ENCODE measurements at places on chromosomes 13 and 19. TPM values are rescaled to one million over a fixed set of nuclear protein-coding genes. Genes with fewer than 3 reads are reported as not detected.

DNA sequence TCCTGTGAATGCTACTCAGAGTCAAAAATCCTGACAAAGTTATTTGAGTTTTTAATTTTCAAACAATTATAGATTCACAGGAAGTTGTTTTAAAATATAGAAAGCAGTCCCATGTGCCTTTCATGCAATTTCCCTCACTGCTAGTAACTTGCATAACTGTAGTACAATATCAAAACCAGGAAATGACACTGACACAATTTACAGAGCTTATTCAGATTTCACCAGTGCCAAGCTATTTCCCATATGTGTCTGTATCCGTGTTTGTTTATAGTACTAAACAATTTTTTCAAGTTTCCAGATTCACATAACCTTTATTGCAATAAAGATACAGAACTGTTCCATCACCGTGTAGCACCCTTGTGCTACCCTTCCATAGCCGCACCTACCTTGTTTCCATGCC, 934.6 kb downstream of the PCDH17 start:
- no peak for DNase-seq

- DNase-seq, result no peak
Measured at GRCh38 chr13:100633461-100633860, 41.1 kb downstream of the TMTC4 start.

DNA sequence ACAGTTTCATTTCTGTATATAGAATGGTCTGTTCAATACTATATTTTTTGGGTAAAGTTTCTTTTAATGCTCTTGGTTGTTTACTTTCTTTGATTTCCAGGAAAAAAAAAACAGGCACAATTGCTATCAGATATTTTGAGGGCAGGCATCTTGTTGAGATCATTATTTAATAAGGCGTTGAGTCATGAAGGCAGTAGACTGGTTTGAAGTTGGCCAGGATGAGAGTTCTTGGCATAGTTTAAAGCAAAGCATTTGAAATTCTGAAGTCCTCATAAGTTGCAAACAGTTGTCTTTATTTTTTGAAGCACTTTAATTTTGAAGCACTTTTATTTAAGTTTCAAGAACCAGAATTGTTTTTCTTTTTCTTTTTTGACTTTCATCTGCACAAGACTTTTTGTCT, 2.6 kb upstream of the ZNF175 start:
- no peak for DNase-seq

GRCh38 chr19:28065026-28065425, 1147.9 kb downstream of the UQCRFS1 start:
- DNase-seq, result no peak

Gene ZNF420
- total RNA-seq, result 7.5 TPM

Gene CGB5
- not detected for total RNA-seq

DNA sequence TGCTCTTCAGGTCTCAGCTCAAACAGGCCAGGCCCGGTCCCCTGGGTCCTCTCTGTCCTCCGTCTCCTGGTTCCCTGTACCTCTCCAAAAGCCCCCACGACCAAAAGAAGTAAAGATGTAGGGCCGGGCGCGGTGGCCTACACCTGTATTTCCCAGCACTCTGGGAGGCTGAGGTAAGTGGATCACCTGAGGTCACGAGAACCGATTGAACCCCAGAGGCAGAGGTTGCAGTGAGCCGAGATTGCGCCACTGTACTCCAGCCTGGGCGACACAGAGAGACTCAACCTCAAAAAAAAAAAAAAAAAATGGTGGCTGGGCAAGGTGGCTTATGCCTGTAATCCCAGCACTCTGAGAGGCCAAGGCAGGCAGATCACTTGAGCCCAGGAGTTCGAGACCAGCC, 22.0 kb upstream of the BCL3 start:
- no peak for DNase-seq

DNA sequence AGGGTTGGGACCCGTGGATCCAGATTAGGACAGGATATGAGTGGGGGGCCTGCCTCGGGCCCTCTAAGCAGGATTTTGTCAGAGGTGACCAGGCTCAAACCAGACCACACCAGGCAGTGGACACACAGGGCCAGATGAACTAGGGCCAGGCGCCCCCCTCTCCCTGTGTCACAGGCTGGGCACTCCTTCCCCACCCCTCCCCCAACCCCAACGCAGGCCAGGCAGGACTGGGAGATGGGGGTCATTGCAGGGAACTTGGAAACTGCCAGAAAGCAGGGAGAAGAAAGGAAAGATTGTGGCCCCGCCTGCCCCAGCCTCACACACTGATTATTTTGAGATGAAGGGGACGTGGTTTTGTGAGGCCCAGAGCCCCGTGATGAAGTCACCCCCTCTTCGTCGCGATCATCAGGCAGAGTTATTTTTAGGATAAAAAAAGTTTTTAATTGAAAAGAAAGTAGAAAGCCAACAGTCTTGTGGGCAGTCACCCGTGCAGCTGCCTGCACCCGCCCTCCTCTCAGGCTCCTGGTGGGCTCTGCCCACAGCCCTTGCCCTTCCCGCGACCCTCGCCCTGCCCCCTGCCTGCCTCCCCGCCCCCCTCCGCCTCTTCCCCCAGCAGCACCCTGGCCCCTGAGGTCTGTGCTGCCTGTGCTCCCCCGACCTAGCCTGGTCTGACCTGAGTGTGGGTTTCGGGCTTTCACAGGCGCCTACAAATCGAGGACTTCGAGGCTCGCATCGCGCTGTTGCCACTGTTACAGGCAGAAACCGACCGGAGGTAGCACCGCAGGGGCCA, 1.9 kb upstream of the YJEFN3 start:
- no peak for DNase-seq

Gene ZNF534
- total RNA-seq, result 0.24 TPM

Gene HSD17B14
- 5.4 TPM for total RNA-seq

DNA sequence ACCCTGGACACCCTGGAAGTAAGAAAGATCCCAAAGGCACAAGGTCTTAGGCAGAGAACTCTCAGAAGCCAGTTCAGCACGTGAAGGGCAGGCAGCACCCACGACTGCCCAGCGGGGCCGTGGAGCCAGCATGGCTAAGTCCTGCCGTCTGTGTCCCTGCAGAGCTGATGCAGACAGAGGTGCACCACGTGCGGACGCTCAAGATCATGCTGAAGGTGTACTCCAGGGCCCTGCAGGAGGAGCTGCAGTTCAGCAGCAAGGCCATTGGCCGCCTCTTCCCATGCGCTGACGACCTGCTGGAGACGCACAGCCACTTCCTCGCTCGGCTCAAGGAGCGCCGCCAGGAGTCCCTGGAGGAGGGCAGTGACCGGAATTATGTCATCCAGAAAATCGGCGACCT, 44.8 kb downstream of the PEX11G start:
- no peak for DNase-seq

GRCh38 chr13:91313581-91313980, 33.9 kb upstream of the MIR17HG start:
- DNase-seq, result no peak

Gene BSPH1
- not detected for total RNA-seq

GRCh38 chr13:34241332-34241731, 423.4 kb downstream of the RFC3 start:
- DNase-seq, result no peak

Gene FXYD7
- total RNA-seq, result not detected

DNA sequence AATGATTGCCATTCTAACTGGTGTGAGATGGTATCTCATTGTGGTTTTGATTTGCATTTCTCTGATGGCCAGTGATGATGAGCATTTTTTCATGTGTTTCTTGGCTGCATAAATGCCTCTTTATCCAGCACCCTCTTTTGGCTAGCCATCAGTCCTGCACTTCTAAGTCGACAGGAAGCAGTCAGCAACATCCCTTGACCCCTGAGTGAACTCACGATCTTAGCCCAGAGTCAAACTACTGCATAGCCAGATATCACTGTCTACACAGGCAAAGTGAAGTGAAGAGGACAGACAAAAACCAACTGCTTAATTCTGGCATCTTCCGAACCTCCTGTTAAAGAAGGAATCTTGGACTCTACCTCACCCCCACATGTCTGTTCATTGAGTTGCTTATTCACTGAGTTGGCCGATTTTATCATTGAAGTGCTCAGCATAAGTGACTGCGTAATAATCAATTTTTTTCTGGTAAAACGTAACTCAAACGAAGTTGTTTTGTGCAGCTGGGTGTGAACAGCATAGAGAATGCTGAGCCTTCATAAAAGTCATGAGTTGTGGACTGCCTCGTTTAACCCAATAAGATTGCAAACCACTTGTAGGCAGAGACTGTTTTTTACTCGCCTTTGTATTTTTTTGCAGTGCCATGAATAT, 304.2 kb downstream of the COG6 start:
- DNase-seq, result no peak

GRCh38 chr19:2260341-2260805, 4.2 kb upstream of the JSRP1 start:
- no peak for DNase-seq

Gene TLE6
- 1.9 TPM for total RNA-seq

- DNase-seq, result peak; percentile 60
Measured at GRCh38 chr19:55156202-55157063, 1.1 kb downstream of the TNNI3 start.

Gene VSIG10L
- 1.5 TPM for total RNA-seq
